GM04503 (cell line): ENCODE measurements at places on chromosomes 12 and 14.
A peak's percentile ranks its signal among the peaks of the same experiment; 100 is the strongest.

- DNase-seq, result no peak
These were observed 109.0 kb upstream of the ATP2B1 start for GRCh38 chr12:89817501-89818226.

DNA sequence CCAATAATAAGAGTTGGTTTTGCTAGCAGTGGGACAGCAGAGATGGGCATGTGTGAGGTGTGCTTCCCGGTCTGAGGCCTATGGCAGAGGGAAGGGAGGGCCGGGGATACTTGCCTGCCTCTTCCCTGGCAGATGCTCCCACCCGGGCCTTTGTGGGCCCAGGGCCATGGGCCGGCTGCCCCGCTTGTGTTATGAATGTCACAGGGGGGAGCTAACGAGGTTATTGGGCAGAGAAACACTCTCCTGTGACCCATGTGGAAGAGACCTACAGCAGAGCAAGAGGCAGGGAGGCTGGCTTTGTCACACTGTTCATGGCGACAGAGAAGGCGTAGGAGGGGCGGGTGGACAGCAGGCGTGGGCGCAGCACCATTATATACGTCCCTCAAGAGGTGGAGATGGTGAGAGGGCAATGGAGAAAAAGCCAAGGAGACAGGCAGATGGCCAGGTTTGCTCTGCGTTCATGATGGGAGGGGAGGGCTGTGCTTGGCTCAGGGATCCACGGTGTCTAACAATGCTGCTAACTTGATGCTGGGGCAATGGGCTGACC lies 13.3 kb downstream of the CCND2 start:
- DNase-seq, result no peak

- DNase-seq, result no peak
These were observed 2.4 kb upstream of the RARG start for GRCh38 chr12:53234271-53234914.

DNA sequence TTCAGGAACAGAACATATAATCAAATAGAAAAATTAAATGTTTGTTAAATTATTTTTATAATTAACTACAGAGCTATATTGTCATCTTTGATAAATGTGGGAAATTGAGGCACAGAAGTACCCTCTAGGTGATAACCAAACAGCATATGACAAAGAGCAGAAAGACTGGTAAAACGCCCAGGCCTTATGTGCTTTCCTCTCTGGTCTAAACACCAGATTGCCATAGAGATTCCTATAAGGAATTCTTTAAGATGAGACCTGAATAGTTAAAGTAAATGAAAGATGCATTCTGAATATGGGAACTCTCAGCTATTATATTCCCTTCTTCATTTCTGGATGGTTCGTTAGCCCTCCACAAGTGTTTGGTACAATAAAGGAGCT lies 140.0 kb upstream of the SOX5 start:
- no peak for DNase-seq

DNA sequence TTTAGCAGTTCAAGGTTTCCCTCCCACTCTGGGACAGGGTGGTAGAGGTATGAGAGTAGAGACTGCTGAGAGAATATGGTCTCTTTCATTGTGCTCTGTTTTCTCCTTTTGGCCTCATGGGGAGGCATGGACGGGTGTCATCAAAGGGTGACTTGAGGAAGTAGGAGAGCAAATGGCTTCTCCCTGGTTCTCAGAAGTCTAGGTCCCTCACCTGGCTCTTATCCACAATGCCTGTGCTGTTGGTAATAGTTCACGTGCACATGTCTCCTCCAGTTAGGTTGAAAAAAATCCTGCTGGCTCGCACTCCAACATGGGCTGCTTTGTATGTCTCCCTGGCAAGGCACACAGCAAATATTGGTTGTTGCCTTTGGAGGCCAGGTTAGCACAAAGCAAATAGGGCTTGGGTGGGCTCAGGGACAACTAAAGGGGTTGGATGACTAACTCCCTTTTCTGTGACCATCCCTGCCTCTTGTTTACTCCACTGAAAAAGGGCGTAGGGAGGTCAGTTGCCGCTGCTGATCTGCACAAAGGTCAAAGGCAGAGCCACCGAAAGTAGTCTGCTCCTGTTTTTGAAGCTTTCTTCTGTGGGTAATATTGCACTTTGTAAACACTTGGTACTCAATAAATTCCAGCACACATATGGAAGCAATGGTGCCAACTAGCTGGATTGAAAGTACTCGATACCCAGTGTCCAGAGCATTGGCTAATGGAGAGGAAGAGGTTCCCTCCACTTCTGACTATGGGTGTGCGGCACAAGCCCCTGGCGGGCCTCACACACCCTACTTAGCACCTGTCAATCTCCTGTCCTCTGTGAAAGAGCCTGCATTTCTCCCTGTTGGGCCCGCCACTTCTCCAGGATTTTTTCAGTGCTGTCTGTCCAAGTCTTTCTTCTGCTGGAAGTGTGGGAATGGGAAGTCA lies 121.8 kb downstream of the SLC38A6 start:
- DNase-seq, result no peak

DNA sequence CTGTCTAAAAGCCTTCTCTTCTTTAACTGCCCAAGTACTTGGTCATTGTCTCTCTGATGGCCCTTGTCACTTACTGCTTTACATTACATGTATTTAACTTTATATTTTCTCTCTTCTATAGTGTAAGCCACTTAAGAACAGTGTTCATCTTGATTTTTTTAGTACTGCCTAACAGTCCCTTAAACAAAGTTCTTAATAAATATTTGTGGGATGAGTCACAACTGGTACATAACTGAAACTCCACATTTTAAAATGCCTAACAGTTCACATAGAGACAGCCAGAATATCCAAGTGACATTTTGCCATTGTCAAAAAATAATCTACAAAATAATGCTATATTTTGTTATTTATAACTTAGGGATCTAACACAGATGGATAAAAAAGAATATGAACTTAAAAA lies 146.6 kb downstream of the STXBP6 start:
- DNase-seq, result no peak

- DNase-seq, result no peak
These were observed 51.7 kb upstream of the RIN3 start for GRCh38 chr14:92461891-92462290.

DNA sequence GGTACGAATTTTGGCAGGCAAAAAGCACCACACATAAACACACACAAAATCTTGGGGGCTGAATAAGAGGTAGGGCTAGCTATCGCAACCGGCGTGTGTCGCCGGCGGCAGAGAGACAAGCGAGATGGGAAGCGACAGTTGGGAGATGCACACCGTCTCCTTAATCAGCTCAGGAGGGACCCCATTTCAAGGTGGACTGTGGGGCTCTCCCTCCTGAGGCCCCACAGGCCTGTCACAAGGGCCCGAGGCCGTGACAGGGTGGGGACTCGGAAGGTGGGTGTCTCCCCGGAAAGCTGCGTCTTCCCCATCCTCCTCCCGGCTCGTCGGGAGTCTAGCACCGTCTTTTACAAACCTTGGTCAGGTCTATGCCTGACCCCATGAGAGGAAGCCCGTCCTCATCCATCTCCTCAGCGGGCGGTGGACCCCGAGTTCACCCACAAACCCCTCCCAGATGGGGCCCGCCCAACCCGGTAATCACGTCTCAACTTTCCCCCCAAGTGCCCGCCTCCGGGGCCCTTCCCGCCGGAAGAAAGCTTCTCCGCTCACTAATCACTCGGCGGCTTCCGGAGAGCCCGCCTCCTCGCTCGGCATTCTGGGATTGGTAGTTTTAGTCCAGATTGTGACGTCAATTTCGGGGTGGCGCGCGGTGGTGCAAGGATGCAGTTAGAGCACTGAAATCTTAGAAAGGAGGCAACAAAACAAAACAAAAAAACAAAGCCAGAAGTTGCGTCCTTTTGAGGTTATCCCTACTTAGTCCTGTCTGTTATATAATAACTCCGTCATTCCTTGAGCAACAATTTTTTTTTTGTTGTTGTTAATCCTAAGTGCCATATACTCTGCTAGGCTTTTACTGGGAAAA lies at the start of gene WASHC3:
Gene WASHC3, minus strand, starts transcription at position 432 of the 859 bp plus-strand sequence. Its CDS starts 29 bp downstream, at position 403.
- peak; percentile 70 for DNase-seq

DNA sequence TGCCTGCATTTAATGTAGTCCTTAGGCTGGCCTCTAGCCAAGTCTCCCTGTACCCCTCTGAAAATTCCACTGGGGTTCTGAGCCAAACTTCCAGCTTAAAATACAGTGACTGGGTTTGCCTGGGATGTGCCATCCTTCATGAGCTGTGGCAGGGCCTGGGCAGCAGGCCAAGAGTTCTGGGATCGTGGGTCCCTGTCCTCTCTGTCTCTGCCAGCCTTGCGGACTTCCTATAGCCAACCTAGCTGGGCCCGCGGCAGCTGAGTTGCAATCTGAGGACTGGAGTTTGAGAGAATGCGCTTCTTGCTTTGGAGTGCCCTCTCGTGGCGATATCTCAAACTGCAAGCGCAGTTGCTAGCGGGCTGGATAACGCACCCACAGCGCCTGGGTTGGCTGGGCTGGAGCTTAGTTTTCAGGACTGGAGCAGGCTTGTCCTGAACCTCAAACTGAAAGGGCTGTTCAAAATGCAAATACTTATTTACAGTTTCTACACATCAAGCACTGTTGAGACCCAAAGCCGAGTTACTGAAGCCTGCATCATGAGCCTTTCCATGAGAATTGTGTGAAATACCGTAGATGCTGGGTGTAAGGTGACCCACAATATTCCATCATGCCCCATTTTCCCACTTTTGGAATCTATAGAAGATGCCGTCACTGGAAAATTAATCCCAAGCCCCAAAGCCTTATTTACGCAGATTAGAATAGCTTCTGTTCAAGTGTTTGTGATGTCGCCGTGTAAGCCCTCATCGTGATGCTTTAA lies 7.3 kb upstream of the IFI27L2 start:
- peak; percentile 27 for DNase-seq

DNA sequence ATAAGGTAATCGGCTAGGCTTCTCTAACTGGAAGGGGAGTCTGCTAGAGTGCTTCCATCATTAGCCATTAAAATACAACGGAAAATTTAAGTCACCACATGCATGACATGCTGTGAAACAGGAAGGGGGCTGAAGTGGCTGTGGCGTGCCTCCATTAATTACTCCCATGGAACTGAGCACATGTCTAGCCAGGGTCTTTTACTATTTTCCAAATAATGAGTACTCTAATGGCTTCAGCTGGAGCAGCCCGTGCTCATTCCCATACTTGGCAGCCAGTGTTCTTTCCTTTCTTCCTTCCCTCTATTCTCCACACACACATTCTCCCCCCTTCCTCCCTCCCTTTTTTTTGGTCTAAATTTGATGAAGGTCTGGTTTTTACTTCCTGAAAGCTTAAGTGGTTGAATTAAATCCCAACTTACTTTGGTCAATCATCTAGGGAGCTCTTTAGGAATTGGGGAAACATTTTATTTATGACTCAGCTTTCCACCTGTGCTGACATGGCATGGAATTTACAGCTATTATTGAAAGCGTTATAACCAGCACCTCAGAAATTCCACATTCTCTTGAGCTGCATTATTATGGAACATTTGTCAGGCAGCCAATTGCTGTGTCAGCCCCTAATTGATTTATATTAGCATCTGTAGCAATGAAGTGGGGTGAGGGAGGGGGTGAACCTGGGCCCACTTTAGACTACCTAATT lies 72.3 kb downstream of the LRIG3 start:
- no peak for DNase-seq

DNA sequence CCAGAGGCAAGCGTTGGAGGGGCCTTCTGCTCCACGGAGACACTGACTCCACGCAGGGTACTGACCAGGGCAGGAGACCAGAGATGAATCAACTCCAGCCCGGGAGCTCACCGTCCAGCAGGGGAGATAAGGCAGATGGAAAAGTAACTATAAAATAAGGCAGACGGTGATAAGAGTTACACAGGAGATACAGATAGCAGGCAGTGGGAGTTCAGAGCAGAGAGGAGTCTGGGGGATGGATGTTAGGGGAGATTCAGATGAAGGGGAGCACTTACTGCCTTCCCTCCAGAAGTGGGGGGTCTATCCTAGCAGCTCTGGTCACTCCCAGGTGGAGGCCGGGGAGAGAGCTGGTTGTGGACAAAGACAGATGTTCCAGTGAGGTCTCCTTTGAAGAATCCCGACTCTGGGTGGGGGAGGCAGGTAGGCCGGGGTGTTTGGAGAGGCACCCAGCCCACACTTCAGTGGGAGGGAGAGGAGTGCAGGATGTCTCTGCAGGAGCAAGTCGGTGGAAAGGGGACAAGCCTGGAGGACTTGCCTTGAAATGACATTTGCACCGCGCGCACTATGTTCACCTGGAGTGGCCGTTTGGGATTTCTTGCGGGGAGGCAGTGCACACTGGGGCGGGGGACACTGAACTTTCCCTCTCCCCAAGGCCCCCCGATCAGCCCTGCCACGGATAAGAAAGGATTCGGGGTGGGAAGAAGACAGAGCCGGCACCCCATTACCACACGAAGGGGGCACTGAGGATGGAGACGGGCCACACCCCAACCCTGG lies 1.2 kb downstream of the PITPNM2 start:
- no peak for DNase-seq

DNA sequence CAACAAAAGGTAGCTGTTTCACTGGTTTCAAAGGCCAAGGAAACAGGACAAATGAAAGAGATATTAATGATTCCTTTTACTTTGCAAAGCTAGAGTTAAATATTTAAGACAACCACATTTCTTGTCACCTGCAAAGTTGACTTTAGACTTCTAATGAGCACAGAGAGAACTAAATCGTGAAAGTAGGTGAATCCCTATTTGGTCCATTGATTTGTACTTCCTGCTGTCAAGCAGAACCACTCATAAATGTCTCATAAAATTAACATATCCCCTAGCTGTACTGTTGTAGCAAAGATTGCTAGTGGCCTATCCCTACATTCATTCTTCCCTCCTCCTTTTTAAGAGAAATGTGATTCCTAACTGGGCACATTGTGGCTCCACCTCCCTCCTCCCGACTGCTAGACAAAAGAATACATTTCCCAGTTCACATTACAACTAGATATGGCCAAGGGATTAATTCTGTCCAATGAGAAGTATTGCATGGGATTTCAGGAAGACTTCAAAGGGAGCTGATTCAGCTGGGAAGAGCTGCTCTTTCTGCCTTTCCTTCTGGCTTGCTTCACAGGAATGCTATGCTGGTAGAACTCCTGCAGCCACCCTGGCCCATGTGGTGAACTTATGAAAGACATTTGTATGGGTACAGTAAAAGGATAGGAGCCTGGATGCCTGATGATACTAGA lies 227.5 kb upstream of the ABCD2 start:
- peak; percentile 22 for DNase-seq

DNA sequence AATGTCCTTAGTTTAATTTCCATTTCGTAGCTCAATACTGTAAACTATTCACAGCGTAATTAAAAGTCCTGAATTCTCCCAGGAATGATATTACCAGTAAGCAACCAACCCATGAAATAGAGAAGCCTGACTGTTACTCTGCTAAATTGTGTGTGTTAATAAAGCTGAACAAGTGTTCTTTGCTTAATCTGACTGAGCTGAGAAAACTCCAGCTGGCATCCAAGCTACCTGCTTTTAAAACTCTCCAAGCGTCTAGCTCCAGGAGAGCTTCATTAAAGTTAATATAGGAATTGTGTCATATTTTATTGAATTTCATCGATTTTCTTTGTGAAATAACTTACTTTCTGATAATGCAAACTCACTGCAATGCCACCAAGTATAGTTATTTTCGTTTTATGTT lies 524.4 kb downstream of the SLC16A7 start:
- DNase-seq, result no peak

- no peak for DNase-seq
These were observed 10.7 kb upstream of the BHLHE41 start for GRCh38 chr12:26135571-26135970.

- DNase-seq, result no peak
These were observed 15.4 kb downstream of the ACTR10 start for GRCh38 chr14:58215191-58215914.
